ENCODE measurements at places on chromosomes 1 and 21. TPM values are rescaled to one million over a fixed set of nuclear protein-coding genes. Genes with fewer than 3 reads are reported as not detected.

LCE1D gene
- polyA plus RNA-seq: not detected

DNA sequence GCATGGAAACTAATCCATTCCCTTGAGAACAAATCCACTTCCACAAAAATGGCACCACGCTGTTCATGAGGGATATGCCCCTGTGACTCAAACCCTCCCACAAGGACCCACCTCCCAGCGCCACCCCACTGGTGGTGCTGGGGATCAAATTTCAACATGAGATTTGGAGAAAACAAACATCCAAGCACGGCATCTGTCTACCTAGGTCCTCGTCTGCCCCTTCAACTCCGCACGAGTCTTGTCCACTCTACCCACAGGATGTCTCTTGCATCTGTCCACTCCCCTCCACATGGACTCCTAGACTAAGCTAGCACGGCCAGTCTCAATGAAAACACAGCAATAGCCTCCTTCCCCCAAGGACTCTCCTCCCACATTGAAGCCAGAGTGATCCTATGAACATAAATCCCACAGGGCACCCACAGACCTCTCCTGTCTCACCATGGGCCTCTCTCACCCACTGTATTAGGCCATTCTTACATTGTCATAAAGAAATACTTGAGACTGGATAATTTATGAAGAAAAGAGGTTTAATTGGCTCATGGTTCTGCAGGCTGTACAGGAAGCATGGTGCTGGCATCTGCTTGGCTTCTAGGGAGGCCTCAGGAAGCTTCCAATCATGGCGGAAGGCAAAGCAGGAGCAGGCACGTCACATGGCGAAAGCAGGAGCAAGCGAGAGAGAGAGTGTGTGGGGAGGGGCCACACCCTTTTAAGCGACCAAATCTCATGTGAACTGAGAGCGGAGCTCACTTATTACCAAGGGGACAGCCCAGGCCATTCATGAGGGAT is 101.4 kb downstream of the TOMM20 start:
- no peaks in the 10 kb centered on the region for H3K27me3 ChIP-seq
- H3K4me3 ChIP-seq: no peak overlapping the region
- H3K27ac ChIP-seq: no peak overlapping the region
- H3K4me1 ChIP-seq: no peaks in the 10 kb centered on the region

DNA sequence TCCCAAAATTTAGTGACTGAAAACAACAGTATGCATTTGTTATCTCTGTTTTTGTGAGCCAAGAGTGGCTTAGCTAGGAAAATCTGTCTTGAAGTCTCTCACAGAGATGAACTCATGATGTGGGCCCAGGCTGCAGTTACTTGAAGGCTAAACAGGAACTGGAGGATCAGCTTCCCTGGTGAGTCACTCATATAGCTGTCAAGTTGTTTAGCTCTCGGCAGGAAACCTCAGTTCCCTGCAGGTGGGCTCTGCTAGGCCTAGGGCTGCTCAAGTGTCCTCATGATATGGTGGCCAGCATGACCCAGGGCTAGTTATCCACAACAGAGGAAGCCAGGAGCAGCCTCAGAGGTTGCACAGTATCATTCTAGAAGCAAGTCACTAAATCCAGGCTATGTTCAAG is 30.2 kb upstream of the DDX59 start:
- no peaks in the 10 kb centered on the region for H3K4me1 ChIP-seq
- H3K27me3 ChIP-seq: no peaks in the 10 kb centered on the region
- no peak overlapping the region for H3K27ac ChIP-seq
- no peak for DNase-seq
- H3K36me3 ChIP-seq: no peaks in the 10 kb centered on the region

GRCh38 chr1:246949956-246950355 is 18.2 kb upstream of the AHCTF1 start:
- DNase-seq: no peak
- H3K36me3 ChIP-seq: no peaks in the 10 kb centered on the region
- no peaks in the 10 kb centered on the region for H3K27me3 ChIP-seq
- no peak overlapping the region for H3K4me3 ChIP-seq

DNA sequence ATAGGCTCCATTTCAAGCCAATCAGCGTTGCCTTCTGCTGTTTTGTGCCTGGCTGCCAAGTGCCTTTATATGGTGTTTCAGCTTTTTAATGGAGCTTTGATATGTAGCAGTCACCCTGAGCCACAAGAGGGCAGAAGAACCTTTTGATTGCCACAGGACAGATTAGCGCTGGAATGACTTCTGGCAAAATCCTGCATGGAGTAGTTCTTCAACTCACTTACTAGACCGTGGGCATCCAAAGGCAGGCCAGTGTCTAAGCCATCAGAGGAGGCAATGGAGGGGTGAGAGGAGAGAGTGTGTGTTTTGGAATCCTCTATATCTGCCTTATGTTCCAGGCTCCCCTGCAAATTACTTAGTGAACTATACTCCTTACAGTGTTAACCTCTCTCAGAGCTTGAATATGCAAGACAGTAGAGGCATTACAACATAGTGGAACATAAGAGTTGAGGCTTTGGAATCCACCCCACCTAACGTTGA is 56.2 kb downstream of the ST3GAL3 start:
- DNase-seq: peak; percentile 61
- H3K27ac ChIP-seq: no peak overlapping the region
- H3K27me3 ChIP-seq: no peaks in the 10 kb centered on the region
- peaks cover 13% of the 10 kb centered on the region for H3K4me1 ChIP-seq
- peaks cover 1% of the 10 kb centered on the region for H3K36me3 ChIP-seq

DNA sequence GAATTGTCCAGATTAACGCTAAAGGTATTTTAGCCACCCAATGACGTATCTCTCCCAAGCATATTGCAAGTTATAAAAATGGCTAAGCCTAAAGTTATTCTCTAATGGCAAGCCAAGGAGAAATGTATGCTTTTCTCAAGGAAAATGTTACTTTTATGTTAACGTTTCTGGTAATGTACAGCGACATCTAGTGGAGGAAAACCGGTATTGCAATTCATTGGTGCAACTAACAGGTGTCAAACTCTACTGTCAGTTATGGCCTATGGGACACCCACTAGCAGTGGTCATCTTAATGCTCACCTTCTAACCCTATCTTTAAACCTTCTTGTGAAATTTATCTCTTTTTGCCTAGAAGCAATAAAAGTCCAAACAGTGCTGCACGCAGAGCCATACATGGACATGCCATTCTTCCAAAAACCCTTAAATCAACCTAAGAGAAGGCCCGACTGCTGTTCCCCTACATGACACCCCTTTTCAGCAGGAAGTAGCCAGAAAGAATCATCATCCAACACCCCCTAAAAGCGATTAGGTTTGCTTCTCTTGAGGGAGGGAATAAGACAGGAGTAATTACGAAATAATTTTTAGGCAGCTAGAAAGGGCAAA is 68.7 kb upstream of the LRIF1 start:
- H3K4me1 ChIP-seq: no peaks in the 10 kb centered on the region
- H3K4me3 ChIP-seq: no peak overlapping the region
- no peaks in the 10 kb centered on the region for H3K27me3 ChIP-seq
- no peak overlapping the region for H3K27ac ChIP-seq

GRCh38 chr1:181140398-181140797 is 51.9 kb downstream of the IER5 start:
- DNase-seq: no peak
- H3K36me3 ChIP-seq: no peaks in the 10 kb centered on the region
- no peak overlapping the region for H3K27ac ChIP-seq

GRCh38 chr1:236144446-236145150 is 2.3 kb downstream of the GPR137B start:
- H3K27ac ChIP-seq: no peak overlapping the region
- DNase-seq: no peak
- no peak overlapping the region for H3K4me3 ChIP-seq
- peaks cover under 1% of the 10 kb centered on the region for H3K4me1 ChIP-seq
- H3K27me3 ChIP-seq: no peaks in the 10 kb centered on the region

GRCh38 chr1:168697356-168698126 is 31.5 kb downstream of the DPT start:
- H3K27ac ChIP-seq: no peak overlapping the region
- no peak for DNase-seq
- peaks cover 26% of the 10 kb centered on the region for H3K4me1 ChIP-seq
- H3K4me3 ChIP-seq: no peak overlapping the region
- no peaks in the 10 kb centered on the region for H3K36me3 ChIP-seq
- H3K27me3 ChIP-seq: no peaks in the 10 kb centered on the region

- no peaks in the 10 kb centered on the region for H3K27me3 ChIP-seq
- H3K36me3 ChIP-seq: no peaks in the 10 kb centered on the region
- H3K4me3 ChIP-seq: no peak overlapping the region
- no peak overlapping the region for H3K27ac ChIP-seq
- no peak for DNase-seq
- no peaks in the 10 kb centered on the region for H3K4me1 ChIP-seq
These were observed 40.4 kb downstream of the KRTAP10-1 start for GRCh38 chr21:44499631-44500030.

- H3K27me3 ChIP-seq: no peaks in the 10 kb centered on the region
- no peak for DNase-seq
- H3K27ac ChIP-seq: no peak overlapping the region
- H3K4me1 ChIP-seq: peaks cover 11% of the 10 kb centered on the region
- H3K36me3 ChIP-seq: no peaks in the 10 kb centered on the region
These were observed 116.9 kb downstream of the NOS1AP start for GRCh38 chr1:162186406-162186805.

Data from liver (tissue), 10 donors.